Smooth muscle cell of the umbilical artery (primary cell): ENCODE measurements at places on chromosomes 3 and 15. TPM values are rescaled to one million over a fixed set of nuclear protein-coding genes. Genes with fewer than 3 reads are reported as not detected.

TEX9 gene
- total RNA-seq, result 4.5 and 6.1 TPM in 2 replicates

MESP2 gene
- total RNA-seq, result 0.09 and 0.30 TPM in 2 replicates

ATP13A5 gene
- not detected in 2 replicates for total RNA-seq

ECE2 gene
- not detected in 2 replicates for total RNA-seq

UBAP1L gene
- total RNA-seq, result 1.8 and 2.8 TPM in 2 replicates

RASGRP1 gene
- 0.59 and 0.88 TPM in 2 replicates for total RNA-seq

MST1R gene
- total RNA-seq, result 0.14 and 0.30 TPM in 2 replicates
